ENCODE measurements at places on chromosomes 3 and 15.

- no peak for DNase-seq
Observed at GRCh38 chr3:120850381-120851295, 57.4 kb upstream of the STXBP5L start.

GRCh38 chr3:60645801-60646200 is 605.5 kb downstream of the FHIT start:
- no peak for DNase-seq

DNA sequence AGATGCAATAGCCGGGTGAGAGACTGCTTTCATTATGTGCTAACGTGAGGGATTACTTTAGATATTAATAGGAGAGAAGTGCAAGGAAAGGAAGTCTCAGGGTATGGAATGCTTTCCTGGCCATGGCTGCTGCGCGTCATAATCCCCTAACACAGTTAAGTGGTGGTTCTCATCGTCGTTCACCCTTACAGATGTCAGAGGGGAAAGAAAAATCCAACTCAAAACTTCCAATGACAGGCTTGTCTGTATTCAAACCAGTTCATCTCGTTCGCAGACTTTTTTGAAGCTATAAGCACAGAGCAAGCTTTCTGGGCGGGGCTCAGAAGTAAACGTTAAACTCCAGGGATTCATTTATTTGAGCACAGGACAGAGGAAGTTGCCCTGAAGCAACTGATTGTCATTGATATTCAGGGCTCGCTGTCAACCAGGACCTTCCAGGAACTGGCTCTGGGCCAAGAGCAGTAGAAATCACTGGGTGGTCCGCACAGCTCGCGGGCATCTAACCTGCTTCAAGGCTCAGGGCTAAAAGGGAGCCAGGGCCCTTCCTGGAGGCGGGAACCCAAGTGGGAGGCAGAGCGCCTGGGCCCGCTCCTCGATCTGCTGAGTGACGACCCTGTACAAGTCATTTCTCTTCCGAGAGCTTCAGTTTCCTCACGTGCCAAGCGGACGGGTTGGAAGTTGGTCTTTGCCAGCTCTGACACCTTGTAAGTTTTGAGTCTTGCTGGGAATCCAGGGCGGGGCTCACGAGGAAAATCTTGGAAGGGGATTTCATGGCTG is 1.1 kb upstream of the LPP start:
- no peak for DNase-seq

- DNase-seq = no peak
Observed at GRCh38 chr15:22796079-22796478, 9.6 kb downstream of the NIPA1 start.

DNA sequence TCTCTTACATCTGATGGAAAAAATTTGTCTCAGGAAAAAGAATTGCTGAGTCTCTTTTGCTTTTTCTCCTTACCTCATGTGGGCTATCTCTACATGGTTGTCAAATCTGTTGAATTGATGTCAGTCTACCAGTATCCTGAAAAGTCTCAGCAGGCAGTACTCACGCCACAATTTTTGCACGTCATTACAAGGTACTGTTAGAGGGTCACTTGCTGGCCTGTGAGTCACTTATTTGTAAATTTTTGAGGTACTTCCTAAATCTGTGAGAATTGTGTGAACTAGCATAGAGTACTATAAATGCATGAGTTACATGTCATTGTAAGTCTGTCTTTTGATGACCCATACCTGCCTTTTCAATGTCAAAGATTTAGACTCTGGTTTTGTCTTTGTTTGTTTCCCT is 15.9 kb downstream of the HPS3 start:
- DNase-seq = no peak

DNA sequence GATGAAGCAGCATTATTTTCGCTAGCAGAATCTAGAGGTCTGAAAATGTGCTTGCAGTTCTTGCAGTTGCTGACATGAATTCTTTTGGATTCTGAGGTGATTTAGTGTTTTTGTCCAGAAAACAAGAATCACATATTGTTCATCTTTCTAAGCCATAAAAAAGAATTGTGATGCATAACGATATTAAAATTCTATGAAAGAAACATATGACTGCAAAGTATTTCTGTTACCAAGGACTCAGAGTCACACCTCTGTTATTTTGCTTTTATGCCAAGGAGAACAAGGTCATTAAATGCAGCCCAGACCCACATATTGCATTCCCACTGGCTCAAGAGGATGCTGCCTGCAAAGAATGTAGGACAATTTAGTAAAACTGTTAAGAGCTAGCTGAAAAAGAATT is 299.8 kb upstream of the GPR149 start:
- DNase-seq = no peak

GRCh38 chr3:128864351-128864811 is 15.0 kb upstream of the ACAD9 start:
- DNase-seq = no peak

DNA sequence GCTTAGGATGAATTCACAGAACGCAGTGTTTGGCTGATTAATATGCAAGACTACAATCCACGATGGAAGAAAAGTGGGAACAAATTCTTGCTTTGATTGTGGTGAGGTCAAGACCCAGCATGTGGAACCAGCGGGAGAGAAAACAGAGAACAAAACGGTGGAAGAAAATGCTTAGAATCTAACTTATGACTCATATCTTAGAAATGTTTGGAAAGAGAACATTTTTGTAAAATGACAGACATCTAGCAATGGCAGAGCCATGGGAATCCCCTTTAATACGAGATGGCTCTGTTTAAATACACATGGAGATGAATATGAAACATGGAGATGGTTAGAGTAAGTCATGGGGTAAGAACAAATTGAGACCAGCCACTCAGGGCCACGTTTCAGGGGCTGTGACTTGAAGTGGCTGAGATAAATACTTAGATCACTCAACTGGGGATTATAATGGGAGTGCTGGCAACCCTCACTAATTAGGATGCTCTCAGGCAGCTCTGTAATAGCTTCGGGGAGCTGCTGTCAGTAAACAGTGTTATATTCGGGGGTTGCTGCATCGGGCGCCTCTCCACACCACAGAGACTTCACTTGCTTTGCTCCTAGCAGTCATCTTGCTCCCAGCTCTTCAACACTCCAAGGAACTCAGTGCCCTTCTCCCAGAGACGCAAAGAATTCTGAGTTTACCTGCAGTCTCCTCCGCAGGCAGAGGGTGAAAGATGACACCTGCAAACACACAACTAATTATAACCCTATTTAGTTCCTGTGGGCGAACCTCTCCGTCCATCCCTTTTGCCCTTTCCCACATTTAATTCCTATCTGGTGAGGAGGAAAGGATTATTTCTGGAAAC is 68.0 kb upstream of the ONECUT1 start:
- DNase-seq = no peak

- no peak for DNase-seq
Observed at GRCh38 chr3:130609166-130609979, 92.4 kb downstream of the COL6A6 start.

DNA sequence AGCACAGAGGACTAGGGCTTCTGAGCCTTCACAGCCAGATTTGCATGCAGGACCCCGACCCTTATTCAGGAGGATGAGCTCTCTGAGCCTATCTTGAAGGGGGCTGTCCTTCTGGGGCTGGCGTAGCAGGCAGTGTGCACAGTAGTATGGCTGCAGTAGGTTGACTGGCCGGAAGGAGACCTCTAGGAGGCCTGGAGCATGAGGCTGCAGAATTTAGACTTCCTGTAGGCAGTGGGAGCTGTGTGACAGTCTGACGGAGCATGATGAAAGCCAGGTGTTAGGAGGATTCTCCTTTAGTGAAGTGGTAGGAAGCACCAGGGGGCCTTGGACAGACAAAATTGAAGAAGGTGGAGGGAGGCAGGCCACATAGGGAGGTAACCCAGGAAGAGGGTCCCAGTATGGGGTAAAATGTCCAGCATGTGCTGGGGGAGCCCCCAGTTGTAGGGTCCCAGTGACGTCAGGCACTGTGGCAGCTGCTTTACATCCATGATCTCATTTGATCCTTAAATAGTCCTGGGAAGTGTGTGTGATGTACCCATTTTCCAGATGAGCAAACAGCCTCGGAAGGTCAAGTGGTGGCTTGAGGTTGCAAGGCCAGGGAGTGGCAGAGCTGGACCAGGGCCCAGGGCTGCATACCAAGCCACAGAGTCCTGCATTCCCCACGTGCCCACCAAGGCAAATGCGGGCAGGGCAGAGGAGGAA is 36.1 kb downstream of the SPSB4 start:
- DNase-seq = no peak

DNA sequence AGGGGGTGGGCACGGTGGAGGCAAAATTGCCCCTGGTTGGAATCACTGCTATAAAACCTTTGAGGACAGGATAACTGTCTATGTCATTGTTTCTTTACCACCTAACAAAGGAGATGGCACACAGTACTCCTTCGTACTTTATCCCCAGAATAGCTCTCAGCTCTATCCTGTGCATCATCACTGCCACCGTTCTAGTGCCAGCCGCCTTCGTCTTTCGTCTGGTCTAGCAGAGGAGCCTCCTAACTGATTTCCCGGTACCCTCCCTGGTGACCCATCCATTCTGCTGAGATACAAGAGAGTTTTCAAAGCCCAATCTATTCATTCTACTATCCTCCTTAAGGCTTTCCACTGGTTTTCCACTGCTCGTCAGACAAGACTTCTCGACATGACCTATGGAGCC is 67.9 kb upstream of the PRICKLE2 start:
- DNase-seq = no peak

DNA sequence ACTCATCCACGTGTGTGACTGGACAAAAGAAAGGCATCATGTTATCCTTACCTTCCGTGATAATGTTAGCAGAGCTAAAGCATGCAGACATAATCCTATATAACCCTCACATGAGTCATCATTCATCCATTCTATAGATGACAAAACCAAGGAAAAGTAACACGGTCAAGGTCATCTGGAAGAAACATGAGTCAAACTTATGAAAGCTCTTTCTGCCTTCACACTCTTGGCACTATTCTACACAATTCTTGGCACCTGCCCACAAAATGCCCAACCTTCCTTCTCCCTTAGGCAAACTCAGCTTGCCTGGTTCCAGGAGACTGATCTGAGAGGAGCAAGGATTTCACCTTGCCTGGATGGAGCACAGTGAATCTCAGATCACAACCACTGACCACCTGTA is 66.9 kb downstream of the PRICKLE2 start:
- DNase-seq = no peak

GRCh38 chr3:37221407-37221806 is 47.0 kb upstream of the LRRFIP2 start:
- DNase-seq = no peak

DNA sequence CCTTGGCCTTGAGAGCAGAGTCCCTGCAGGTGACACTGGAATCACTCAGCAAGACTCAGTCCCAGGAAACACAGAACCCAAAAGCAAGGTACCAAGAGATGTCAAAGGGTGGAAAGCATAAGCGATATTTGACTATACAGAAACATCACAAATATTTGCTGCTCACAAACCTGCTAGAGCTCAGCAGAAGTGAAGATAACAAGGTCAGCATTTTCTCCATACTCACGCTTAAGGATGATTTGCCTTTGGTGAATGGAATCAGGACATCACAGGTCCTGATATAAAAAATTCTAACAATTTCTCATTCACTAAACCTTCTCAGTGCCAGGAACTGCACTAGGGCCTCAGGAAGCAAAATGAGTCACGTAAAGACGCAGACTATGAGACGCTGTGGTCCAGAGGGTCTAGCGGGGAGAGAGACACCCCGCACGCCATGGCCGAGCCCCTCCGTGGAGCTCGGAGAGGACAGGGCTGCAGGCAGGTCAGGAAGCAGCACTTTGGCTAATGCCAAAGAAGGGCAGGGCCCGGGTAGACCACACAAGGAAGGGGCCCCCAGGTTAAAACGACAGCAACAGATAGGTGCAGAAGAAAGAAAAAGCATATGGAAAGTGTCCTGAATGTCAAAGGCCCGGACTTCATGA is 10.7 kb downstream of the PCSK6 start:
- no peak for DNase-seq

DNA sequence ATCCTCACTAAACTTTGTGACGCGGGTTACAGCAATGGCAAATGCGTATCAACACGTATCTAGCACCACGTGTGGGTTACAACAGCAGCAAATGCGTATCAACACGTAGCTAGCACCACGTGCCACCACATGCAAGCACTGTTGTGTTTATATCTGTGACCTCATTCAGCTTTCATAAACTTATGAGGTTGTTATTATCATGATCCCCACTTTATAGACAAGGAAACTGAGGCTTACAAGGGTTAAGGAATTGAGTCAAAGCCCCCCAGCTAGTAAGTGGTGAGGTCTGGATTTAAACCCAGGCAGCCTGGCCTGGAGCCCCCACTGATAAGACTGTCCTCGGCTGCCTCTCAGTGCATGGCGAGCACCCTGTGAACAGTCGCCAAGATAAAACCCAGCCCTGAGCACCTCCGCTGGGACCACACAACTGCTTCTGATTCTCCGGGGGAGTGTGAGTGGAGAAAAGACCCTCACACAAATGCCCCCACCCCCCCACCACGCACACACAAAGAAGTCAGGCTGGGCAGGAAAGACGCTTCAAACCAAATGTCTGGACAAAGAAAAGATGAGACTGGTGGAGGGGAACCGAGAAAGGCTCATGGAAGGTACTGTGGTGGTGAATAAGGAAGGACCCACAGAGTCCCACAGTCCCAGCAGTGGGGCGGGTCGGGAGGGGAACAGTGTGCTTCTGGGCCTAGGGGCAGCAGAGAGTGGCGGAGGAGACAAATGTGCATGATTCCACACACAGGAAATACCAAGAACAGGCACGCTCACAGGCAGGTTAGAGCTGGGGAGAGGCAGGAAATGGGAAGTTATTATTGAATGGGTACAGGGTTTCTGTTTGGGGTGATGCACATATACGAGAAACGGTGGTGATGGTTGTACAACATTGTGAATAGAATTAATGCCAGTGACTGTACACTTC is 173.4 kb downstream of the XXYLT1 start:
- DNase-seq = no peak

DNA sequence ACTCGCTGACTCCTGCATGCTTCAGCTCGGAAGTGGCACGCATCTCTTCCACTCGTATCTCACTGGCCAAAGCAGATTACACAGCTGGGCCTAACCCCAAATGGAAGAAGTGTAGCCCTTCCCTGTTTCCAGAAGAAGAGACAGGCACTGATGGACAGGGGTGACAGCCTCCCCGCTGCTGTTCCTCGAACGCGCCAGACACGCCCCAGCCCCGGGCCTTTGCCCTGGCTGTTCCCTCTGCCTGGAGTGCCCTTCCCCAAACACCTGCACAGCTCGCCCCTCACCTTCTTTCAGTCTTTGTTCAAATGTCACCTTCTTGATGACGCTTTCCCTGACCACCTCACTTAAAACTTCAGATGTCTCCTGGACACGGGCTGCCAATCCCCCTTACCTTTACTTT is 26.0 kb upstream of the CYP11A1 start:
- DNase-seq = no peak

GRCh38 chr15:27271258-27271657 is 300.3 kb downstream of the GABRG3 start:
- DNase-seq = no peak

- no peak for DNase-seq
Observed at GRCh38 chr3:40765884-40766283, 241.1 kb downstream of the ZNF621 start.

DNA sequence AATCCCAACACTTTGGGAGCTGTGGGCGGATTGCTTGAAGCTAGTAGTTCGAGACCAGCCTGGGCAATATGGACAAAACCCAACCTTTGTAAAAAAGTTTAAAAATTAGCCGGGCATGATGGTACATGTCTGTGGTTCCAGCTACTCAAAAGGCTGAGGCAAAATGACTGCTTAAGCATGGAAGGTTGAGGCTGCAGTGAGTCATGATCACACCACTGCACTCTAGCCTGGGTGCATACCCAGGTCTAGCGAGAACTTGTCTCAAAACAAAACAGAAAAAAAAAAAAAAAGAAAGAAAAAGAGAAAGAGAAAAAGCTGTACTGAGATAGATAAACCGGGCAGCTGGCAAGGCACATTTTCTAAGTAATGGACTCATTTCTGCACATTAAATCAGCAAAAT is 10.6 kb downstream of the ARPP19 start:
- peak; percentile 69 for DNase-seq

- DNase-seq = no peak
Observed at GRCh38 chr15:77107068-77107467, 36.2 kb upstream of the TSPAN3 start.

Data from stimulated activated naive CD4-positive, alpha-beta T cell treated with Interleukin-2 at 50 U/mL for 16 hours (primary cell).